Stimulated activated CD8-positive, alpha-beta memory T cell treated with anti-CD3 and anti-CD28 coated beads, Interleukin-7, amount 100 ng/mL, for 1 hour (primary cell): ENCODE measurements at places on chromosomes 2 and 18.

DNA sequence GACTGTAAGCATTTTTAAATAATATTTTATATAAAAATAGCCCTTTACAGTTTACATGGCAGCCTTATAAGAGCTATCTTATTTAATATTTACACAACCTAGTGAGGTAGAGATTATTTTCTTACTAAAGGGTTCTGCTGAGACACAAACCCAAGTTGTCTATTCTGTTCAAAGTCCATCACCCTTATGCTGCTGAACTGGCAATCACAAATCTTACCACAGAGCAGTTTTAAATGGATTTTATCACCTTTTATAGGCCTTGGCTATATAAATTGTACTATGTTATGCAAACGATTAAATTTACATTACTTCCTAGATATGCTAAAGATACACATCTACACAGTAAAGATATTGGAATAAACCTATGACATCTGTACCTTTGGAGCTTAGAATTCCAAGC, 40.7 kb downstream of the RBM45 start:
- DNase-seq, result no peak

GRCh38 chr2:182591774-182592173, 124.3 kb upstream of the DNAJC10 start:
- DNase-seq, result no peak

DNA sequence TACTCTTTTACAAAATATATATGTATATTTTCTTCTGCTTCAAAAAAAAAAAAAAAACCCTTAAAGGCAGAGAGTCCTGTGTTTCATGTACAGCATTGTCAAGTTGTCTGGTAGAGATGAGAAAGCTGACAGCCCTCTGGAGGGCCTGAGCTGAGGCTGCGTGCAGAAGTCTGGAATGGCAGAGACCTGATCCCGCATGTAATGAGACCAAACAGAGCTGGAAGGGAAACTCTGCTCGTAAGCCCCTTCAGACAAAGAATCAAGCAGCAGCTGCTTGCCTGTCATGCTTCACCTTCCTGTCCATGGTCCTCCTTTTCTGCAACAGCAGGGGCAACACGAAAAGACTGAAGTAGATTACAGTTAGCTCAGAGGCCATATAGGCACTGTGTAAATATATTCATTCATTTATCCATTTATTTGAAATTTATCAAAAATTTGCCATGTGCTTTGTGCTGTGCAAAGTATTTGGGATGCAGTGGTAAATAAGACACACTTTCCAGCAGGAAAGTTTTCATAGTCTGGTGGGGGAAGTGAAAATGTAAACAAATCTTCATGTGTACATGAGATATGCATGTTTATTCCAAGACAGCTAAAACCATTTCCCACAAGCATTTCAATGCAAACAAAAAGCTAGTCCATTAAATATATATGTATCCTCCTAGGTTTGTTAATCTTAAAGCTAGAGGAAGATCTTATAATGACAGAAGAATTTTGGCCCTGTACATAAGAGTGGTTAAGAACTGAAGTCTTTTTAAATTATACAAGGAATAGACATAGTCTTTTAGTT, 912.7 kb downstream of the CPS1 start:
- no peak for DNase-seq

DNA sequence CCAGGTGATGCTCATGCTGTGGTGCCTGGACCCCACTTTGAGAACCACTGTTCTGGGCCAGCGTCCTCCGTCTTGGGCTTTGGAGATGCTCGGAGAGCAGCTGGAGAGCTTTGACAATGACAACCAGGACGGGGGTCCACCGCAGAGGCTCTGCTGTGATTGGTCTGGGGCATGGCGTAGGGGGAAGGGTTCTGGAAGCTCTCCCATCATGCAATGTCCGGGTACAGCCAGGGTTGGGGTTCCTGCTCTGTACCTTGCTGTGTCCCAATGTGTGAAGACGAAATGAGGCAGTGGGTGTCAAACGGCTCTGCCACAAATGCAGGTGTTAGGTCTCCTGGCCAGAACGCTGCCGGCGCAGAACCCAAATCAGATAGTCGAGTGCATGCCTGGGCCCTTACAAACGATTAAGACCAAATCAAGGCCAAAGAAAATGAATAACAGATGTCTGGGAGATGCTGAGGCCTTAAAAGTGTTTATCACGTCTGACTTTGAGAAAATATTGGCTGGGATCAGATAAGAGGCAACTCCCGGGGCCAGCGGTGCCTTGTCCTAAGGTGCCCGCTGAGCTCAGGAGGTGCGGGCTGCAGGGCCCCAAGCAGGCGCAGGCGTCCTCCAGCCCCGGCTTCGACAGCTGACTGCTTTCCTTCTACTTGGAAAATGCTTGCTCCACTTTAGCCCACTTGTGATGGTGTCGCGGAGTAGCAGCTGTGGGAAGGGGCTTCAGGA, 117.2 kb downstream of the VAPA start:
- DNase-seq, result no peak

GRCh38 chr2:220277445-220277975, 650.1 kb downstream of the SLC4A3 start:
- no peak for DNase-seq

- no peak for DNase-seq
Measured at GRCh38 chr2:138712212-138712979, 67.8 kb downstream of the NXPH2 start.

- no peak for DNase-seq
Measured at GRCh38 chr2:32746669-32747068, 118.8 kb downstream of the TTC27 start.

DNA sequence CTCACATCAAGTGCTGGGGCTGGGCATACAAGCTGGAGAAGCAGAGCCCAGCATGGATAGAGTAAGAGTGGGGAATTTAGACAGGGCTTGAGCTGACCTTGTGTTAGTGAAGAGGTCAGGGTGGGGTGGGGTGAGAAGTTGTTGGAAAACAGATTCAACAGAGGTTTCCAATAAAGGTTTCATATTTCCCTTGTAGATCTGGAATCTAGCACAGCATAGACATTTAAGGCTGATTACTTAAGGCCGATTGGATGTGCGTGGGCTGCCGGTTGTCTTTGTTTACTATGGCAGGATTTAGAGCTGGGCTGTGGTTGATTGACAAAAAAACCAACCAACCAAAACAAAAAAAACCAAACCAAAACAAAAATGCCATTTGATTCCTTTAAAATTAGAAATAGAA, 114.9 kb upstream of the SEC11C start:
- no peak for DNase-seq

DNA sequence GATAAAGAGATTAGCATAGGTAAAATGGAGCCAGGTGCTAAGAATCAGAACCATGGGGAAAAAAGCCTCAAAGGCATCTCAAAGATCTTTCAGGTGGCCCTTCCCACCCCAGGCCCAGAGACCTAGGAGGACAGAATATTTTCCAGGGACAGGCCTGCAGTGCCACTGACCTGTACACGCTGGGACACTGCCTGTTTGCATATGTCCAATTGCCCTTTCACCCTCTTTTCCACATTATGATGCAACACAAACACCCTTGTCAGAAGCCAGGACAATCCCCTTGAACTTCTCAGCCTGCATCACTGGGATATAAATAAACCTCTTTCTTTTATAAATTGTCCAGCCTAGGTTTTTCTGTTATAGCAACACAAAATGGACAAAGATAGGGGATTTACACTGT, 419.1 kb downstream of the TRIB2 start:
- DNase-seq, result no peak

GRCh38 chr2:106833256-106833655, 52.7 kb downstream of the ST6GAL2 start:
- DNase-seq, result no peak

- DNase-seq, result no peak
Measured at GRCh38 chr18:11897781-11898180, 10.3 kb downstream of the MPPE1 start.

- DNase-seq, result no peak
Measured at GRCh38 chr2:132521341-132521740, 104.7 kb downstream of the GPR39 start.

GRCh38 chr2:163884416-163884815, 148.6 kb upstream of the FIGN start:
- no peak for DNase-seq

- DNase-seq, result no peak
Measured at GRCh38 chr2:64390586-64390985, 63.4 kb upstream of the LGALSL start.

GRCh38 chr18:326846-327245, 59.0 kb upstream of the THOC1 start:
- DNase-seq, result no peak

DNA sequence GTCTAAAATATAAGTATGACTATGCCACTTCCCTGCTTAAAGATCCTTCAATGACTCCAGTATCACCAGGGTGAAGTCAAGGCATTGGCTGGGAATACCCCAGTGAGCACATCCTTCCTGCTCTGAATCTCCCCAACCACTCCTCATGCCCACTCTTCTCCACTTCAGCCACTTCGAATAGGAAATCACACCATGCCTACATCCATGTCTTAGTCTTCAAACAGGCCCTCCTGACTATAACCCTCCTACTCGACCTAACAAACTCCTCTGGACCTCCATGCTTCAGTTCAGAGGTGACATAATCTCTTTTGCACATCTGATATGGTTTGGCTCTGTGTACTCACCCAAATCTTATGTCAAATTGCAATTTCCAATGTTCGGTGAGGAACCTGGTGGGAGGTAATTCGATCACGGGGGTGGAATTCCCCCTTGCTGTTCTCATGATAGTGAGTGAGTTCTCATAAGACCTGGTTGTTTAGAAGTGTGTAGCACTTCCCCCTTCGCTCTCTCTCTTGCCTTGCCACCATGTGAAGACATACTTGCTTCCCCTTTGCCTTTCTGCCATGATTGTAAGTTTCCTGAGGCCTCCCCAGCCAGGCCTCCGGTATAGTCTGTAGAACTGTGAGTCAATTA, 87.8 kb upstream of the TFCP2L1 start:
- DNase-seq, result no peak

- no peak for DNase-seq
Measured at GRCh38 chr2:103004426-103004942, 242.7 kb downstream of the TMEM182 start.

DNA sequence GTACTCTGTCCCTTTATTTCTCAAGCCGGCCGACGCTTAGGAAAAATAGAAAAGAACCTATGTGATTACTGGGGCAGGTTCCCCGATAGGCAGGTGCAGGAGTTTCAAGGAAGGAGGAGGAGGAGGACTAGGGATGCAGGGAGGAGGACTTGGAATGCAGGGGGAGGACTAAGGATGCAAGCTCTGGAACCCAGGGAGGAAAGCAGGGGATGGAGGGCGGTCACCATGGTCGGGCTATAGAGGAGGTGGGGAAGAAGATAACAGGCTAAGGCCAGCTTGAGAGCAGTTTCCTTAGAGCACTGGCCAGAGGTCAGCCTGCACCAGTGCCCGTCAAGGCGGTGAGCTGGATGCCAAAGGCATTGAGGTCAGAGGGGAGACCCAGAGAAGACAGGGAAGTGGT, 18.7 kb upstream of the B3GNT7 start:
- no peak for DNase-seq

- no peak for DNase-seq
Measured at GRCh38 chr18:76498064-76498463, 3.0 kb upstream of the ZNF516 start.

DNA sequence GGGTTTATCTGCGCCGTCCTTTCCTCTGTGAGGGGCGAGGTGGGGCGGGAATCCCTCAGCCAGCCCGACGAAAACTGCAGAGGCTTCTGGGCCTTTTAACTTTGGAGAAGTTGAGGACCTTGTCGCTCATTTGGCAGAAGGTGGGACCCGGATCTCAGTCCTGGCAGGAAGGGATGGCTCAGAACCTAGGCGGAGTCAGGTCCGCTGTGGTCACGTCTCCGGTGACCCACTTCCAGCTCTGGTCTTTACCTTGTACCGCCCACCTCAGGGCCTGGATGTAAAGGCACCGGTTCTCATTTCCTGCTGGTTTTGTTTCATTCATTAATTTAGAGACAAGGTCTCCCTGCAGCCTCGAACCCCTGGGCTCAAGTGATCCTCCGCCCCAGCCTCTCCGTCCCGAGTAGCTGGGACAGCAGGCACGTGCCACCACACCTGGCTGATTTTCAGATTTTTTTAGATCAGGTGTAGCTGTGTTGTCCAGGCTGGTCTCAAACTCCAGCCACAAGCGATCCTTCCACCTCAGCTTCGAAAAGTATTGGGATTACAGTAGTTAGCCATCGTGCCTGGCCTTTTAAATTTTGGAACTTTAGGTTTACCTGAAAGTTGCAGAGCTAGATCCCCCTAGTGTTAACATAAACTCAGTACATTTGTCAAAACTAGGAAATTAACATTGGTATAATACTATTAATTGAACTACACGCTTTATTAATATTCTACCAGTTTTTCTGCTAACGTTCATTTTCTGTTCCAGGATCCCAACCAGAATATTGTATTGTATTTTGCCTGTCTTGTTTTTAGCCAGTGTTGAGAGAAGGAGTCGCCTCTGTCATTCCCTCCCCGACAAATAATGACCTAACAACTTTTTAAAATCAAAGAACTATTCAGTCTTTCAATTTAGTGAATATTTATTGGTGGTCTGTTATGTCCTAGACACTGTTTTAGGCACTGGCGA, 852 bp downstream of the POLI start:
- peak; percentile 6 for DNase-seq

DNA sequence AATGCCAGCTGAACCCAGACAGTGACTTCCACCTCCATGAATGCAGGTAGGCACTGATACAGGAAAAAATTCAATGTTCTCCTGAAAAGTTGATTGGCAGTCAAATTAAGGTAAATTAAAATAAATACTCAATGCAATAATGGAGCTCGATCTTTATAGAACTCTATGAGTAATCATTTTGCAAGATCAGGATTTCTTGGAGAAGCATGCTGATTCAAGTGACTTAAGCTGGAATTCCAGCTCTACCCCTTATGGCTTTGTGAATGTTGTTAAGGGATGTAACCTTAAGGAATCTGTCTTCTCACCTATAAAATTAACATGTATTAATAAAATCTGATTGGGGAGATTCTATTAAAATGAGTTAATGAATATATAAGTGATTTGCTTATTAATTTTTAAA, 145.1 kb downstream of the QPCT start:
- DNase-seq, result no peak
